ENCODE measurements at places on chromosomes 1 and 21.

GRCh38 chr21:41873005-41873404 lies 6.1 kb downstream of the PRDM15 start:
- DNase-seq, result no peak

GRCh38 chr1:24293392-24294227 lies 25.5 kb upstream of the GRHL3 start:
- no peak for DNase-seq

DNA sequence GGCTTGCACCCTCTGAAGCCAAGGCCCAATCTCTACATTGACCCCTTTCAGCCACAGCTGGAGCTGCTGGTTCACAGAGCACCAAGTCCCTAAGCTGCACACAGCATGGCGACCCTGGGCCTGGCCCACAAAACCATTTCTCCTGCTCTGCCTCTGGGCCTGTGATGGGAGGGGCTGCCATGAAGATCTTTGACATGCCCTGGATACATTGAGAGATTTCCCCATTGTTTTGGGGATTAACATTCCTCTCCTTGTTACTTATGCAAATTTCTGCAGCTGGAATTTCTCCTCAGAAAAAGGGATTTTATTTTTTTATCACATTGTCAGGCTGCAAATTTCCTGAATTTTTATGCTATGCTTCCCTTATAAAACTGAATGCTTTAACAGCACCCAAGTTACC lies 235.8 kb downstream of the COL11A1 start:
- no peak for DNase-seq

- no peak for DNase-seq
These were observed 85.9 kb downstream of the BCAR3 start for GRCh38 chr1:93595743-93596142.

Measured in CD4-positive, alpha-beta T cell (primary cell).